MG63 (cell line): ENCODE measurements at places on chromosomes 16 and 17. TPM values are rescaled to one million over a fixed set of nuclear protein-coding genes. Genes with fewer than 3 reads are reported as not detected.

DNA sequence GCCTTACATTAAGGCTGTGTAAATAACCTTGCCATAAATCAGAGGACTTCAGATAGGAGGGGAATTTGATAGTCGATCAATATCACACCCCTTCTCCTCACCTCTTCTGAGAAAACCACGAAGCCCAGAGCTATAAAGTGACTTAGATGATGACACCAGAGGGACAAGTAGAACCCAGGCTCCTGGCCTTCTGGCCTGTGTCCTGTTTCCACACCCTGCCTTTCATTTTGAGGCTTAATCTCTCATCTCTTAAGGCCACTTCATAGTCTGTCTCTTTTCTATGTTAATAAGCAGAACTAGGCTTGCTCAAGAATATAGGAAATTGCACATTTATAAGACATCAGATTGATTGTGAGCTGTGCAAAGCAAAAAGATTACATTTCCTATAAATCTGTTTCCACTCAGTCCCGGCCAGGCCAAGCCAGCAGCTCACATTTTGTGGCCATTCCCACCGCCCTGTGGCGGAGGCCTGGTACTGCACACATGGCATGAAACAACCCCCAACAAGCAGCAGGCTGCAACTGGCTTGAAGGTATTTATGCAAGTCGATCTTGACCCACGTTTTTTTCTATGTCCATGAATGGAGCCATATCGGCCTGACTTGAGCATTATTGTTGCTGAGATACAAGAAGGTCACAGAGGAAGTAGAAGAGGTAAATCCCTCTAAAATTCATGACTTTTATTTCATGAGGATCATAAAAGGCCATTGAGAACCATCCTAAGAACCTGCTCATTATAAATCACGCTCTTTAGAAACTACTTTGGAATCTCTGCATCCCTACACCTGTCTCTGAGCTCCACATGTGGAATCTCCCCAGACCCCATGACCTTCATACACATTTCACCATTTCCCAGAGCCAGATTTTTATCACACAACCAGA, 93.7 kb downstream of the PMP22 start:
- DNase-seq, result peak; percentile 48

DNA sequence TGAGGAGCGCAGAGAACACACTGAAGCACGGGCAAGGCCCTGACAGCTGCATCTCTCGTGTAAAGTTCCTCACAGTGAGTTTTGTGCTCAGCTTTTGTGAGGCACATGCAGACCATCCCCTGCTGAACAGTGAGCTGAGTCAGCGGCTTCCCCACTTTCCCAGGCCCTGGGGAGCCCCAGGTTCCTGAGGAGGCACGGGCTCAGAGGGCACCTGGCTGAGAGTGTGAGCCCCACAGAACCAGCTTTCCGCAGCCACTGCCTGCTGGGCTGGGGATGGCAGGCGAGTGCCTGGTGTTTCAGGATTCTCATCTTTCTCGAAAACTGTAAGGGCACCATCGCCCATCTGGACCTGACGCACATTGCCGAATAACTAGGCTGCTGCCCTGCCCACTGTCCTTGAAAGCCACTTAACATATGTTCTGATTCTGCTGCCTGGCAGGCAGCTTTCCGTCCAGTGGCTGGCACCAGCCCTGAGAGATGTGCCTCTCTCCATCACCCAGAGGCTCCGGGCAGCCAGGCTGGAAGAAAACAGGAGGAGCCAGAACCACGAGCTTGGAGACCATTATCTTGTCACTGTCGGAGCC, 266.7 kb upstream of the FOXF1 start:
- no peak for DNase-seq

Gene VWA3A
- not detected in 2 replicates for total RNA-seq

Gene KRTAP1-5
- total RNA-seq, result 1.2 and 3.2 TPM in 2 replicates

DNA sequence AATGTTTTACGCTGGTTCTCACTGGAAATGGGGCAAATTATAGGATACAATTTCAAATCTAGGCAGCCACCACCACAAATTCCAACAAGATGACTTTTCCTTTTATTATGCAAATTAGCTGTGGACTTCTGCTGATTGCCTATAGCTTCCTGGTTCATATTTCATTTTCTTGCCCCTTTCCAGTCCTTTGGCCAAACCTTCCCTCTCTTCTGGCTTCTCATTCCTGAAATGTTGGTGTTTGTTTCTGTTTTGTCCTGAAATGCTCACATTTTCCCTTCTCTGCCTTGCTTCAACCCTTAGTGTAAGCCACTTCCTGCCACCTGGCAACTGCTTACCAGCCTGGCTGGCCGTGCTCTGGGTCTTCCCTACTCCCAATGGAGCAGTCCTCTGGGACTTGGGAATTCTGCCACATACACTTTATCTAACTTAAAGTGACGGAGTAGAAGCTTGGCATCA, 14.0 kb downstream of the PRSS54 start:
- peak; percentile 59 for DNase-seq
